ENCODE measurements at places on chromosomes 11 and 22.
A peak's percentile ranks its signal among the peaks of the same experiment; 100 is the strongest.

GRCh38 chr11:128890543-128891368, at the start of gene KCNJ5:
Gene KCNJ5, plus strand, starts transcription at chr11:128891356. Its CDS starts 19,918 bp downstream, at chr11:128911274.
- DNase-seq = no peak

- DNase-seq = no peak
Measured at GRCh38 chr11:103091064-103091800, 728 bp downstream of the DCUN1D5 start.

- DNase-seq = peak; percentile 67
Measured at GRCh38 chr11:44927174-44927661, 23.5 kb downstream of the TP53I11 start.

DNA sequence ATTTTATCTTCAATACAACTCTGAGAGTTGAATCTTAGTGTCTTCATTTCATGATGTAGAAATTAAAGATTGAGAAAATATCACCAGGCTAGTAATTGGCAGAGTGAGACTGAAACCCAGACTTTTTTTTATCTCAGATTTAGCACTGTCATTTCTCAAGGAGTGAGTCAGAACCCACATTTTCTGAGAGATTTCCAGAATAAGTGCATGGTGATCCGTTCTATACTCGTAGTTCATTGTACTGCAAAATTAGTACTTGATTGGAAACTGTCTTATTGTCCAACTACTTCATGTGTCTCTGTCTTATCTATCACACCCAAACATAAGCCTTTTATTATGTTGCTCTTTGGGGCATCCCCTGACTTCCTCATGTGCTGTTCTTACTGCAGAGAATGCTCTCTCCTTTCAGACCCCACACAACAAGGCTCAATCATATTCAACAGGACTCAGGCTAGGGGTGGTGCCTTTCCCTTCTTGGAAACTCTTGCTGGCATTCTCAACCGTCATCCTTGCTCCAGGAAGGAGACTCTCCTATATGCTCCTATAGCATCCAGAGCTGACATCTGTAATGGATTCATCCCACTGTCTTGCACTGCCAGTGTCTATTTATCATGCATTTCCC, 76.7 kb upstream of the BLID start:
- no peak for DNase-seq

Measured in NCI-H2107 (cell line).